ENCODE measurements at places on chromosomes 1 and 21. TPM values are rescaled to one million over a fixed set of nuclear protein-coding genes. Genes with fewer than 3 reads are reported as not detected.

DNA sequence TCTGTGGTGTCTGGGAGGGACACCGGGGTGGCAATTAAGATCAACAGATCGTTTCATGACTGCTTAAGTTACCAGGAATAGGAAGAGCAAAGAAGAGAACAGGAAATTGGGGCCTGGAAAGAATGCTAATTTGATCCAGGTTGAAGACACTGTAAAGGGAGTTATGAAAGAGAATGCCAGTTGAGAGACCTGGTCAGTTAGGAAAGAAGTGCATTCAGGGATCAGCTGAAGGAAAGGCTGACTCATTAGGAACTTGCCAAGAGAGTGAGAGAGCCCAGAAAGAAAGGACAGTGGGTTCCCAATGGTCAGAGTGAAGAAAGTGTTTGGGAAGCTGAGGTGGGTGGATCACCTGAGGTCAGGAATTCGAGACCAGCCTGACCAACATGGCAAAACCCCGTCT, 119.6 kb downstream of the UBE2U start:
- DNase-seq = no peak

DNA sequence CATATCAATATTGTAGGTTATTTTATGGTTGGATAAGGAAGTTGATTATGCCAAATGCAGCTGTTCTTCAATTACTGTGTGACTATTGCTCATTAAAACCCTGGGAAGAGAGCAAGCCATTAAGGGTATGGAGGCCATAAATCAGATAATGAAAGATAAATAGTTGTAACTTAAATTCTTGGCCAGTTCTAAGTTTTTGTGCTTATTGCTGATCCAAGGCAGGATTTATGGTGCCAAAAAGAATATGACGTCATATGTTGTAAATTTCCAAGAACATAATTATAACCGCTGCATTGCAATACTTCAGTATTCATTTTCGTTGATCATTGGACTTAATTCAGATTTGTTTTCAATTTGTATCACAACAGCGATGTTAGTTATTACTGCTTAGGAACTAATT, 211.6 kb downstream of the LRRC40 start:
- no peak for DNase-seq

DNA sequence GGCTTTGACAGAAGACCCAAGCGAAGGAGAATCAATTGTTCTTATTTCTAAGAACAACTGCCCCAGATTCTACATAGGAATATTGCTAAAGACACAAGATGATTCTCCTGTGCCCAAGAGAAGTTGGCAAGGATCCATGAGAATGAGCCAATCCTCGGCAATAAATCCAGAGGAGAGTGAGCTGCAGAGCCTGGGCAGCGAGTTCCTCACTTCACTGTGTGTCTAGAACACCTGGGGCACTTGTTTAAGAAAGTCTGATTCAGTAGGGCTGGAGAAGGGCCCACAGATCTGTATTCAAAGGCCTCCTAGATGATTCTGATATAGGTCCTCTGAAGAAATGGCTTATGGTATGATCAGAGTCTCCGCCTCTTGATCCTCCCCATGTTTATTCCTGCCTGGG, 31.8 kb downstream of the GADD45A start:
- DNase-seq = no peak

- DNase-seq = no peak
These were observed 46.0 kb downstream of the RPL5 start for GRCh38 chr1:92877792-92878191.

DNA sequence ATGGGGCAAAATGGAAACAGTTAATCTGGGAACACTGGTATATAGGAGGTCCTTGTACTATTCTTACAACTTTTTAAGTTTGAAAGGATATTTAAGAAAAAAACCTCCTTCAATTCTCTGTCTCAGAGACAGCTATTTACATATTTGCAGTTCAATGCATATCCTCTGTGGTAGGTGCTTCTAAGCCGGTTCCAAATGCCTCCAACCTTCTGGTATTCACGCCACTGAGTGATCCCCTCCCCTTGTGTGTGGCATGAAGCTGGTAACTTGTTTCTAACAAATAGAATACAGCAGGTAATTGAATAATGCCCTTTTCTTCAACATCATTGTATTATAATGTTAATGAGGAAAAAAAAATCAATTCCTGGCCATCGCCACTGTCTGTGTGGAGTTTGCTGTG, 91.2 kb downstream of the PROX1 start:
- DNase-seq = no peak

DNA sequence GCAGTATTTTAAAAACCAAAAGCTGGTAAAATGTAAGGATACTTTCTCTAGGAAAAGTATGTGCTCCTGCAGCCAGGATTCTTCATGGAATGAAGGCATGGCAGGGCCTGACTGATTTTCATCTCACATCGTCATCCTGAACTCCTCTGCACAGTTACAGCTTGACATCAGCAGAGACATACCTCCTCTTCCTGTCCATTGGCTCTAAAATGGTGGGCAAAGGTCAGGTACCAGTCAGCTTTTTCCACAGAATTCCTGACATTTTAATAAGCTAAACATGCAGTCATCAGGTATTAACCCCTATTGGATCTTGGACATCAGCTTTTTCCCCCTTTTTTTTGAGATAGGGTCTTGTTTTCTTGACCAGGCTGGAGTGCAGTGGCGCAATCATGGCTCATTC, 5.8 kb downstream of the PCNT start:
- DNase-seq = no peak

DNA sequence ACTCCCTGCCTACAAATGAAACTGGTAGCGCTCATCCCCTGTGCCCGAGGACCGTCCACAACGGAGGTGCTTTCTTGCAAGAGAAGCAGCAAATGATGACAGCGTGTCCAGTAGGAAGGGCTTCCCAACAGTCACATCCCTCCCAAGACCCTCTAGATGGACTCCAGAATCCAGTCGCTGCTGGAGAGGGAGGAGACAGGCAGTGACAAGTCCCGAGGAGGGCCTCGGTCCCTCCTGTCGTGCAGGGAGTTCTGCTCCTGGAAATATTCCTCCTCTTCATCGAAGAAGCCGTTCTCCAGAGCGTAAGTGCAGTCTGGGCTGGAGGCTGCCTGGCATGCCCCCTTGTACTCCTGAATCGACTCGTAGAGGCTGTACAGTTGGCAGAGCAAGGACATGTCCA, 20.3 kb downstream of the FAM89A start:
- DNase-seq = no peak

GRCh38 chr1:27152004-27152828, 2.7 kb downstream of the SLC9A1 start:
- DNase-seq = no peak

- DNase-seq = no peak
These were observed 7.0 kb upstream of the GBP6 start for GRCh38 chr1:89356658-89357400.

- no peak for DNase-seq
These were observed 174.9 kb downstream of the DPYD start for GRCh38 chr1:97745912-97746311.

DNA sequence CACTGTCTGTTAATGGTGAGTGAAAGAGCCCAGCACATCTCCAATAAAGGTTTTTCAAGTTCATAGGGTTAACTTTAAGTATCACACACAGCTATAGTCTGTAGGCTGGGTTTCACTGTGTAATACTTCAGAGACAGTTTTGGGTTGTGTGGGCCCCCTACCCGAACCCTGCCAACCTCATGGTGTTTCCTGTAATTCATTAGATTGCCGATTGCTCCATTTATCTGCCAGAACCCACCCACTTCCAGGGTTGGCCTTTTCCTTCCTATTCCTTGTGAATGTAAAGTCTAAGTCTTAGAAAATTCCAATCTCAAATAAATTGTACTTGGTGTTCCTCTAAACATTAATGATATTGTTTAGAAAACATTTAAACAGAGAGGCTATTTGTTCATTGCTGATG, 43.6 kb downstream of the CTTNBP2NL start:
- no peak for DNase-seq

DNA sequence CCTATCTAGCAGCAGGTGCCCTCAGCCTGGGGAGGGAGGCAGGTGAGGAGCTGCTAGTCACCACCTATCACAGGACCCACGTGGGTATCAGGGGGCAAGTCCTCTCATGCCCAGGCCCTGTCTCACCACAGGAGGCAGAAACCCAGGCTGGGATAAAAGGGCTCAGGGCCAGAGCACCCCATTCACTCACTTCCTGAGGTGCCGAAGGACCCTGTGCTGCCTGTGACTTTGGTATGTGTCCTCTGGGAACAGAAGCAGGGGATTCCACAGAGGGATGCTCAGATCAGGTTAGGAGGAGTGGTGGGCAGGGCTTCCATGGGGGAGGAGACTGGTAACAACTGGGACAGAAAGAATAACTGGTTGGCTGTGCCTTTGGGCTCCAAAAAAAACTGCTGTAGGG, at the start of gene LCE1E:
LCE1E (plus strand) TSS at position 181 of the 400 bp plus-strand sequence. CDS start 1,043 bp downstream, outside the sequence.
- no peak for DNase-seq

DNA sequence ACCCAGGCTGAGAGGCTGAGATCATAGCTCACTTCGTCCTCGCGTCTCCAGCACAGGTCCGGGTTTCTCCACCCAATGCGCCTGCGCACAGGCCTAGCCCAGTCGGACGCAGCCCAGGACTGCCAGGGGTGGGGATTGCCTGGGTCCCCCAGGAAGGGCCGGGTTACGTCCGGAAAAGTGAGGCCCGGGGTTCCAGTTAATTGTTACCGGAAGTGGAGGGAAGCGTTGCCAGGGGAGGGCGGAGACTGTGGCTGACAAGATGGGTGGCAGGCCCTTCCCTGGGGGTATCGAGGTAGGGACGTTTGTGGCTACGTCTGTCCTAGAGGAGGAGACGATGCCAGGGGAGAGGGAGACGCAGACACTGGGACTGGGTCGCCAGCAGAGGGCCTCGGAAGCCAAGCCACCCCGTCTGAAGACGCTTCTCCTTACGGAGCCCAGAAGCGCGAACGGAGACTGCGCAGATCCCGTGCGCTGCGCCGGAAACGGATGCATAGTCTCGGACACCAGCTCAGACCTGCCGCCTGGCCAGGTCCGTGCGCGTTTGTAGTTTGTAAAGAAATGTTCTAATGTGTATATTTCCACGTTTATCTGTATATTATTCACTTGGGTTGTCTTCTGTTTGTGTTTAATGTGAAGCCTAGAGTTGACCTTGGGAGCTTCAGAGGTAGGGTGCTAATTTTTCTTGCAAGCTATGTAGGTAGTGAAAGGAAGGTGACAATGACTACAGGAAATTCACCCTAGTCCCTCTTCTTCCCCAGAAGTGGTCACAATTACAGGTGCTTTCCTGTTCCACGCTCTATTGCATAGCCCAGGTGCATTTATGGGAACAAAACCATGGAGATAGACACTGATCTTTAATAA, 7.3 kb downstream of the RSRP1 start:
- peak; percentile 81 for DNase-seq

DNA sequence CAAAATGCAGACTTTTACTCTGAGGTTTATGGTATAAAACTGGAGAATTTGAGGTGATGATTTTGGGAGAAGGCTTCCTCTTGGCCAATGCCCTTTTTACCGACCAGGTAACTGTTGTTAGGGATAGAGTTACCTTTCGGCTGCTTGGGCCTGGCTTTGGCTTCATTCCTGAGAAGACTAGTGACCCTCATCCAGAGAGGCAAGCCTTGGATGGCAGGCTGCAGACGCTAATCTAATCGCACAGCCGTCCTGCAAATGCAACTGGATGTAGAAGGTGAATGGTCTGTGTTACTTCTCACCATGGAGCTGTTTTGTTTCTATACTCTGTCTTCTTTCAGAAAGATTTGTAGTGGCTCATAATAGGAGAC, 124.6 kb downstream of the CNIH3 start:
- no peak for DNase-seq

GRCh38 chr1:115429884-115430283, 91.8 kb upstream of the NGF start:
- no peak for DNase-seq

GRCh38 chr1:74437035-74437434, 75.4 kb downstream of the LRRC53 start:
- no peak for DNase-seq

DNA sequence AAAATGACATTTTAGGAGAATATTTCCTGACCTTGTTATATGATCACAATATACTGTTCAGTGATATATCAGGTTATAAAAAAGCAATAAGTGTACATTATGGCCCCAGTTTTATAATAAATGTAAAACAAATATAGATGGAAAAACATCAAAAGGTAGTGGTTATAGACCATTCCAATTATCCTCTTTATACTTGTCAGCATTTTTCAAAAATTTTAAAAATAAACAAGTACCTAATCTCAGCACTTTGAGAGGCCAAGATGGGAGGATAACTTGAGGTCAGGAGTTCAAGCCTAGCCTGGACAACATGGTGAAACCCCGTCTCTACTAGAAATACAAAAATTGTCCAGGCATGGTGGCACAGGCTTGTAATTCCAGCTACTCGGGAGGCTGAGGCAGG, 69.6 kb upstream of the B3GALNT2 start:
- no peak for DNase-seq

- DNase-seq = peak; percentile 99
These were observed 92.5 kb upstream of the RUNX3 start for GRCh38 chr1:25022361-25023189.

- DNase-seq = no peak
These were observed 282.7 kb downstream of the HMCN1 start for GRCh38 chr1:186016856-186017255.

GRCh38 chr1:44684525-44684924, 10.0 kb downstream of the ARMH1 start:
- no peak for DNase-seq

DNA sequence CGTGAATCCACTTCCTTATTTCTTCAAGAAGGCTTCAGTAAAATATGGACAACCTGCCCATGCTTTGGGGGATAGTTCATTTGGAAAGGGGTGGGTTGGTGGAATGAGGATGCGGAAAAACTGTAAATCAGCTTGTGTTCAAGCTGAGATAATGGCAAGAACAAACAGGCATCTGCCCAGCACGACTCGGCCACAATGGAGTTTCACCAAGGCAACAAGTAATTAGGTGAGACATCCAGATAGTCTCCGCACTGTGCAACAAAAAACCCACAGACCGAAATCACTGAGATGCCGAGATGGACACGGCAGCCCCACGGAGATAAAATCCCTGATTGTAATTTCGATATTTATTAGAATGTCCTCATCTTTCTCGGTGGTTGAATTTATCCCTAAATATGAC, 455.2 kb downstream of the AJAP1 start:
- no peak for DNase-seq

- no peak for DNase-seq
These were observed 32.0 kb downstream of the SLAMF6 start for GRCh38 chr1:160491017-160491416.

DNA sequence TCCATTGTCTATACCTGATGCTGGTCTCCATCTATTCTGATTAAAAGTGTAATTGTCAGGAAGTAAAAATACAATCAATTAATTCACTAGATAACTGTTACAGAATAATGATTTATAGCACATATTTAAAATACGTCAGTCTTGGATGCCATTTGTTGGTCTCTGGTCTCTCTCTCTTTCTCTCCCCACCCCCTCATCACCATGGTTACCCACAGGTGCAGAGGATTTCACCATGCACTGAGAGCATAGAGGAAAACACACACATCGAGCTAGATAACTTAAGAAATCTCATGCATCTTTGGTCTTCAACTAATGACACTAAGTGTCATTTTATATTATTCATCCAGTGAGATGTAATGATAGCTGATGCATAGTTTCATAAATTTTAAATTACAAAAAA, 33.4 kb downstream of the LRRC53 start:
- no peak for DNase-seq

The PRPF38A gene
- polyA plus RNA-seq = 31.2 TPM

The ATP8B2 gene
- polyA plus RNA-seq = 55.6 TPM

The CLDN8 gene
- not detected for polyA plus RNA-seq

The GNG12 gene
- not detected for polyA plus RNA-seq

The ATP1A2 gene
- polyA plus RNA-seq = not detected

The SPATA46 gene
- polyA plus RNA-seq = not detected

The RGS1 gene
- 37.6 TPM for polyA plus RNA-seq

The RAB25 gene
- polyA plus RNA-seq = 2.0 TPM

The PLA2G2F gene
- polyA plus RNA-seq = not detected

The LRRC7 gene
- 0.48 TPM for polyA plus RNA-seq

The KCNJ15 gene
- not detected for polyA plus RNA-seq

The EXO1 gene
- polyA plus RNA-seq = not detected
